Effector memory CD4-positive, alpha-beta T cell (primary cell): ENCODE measurements at places on chromosomes 12 and 14.

GRCh38 chr14:54715239-54715638 is 148.3 kb downstream of the SAMD4A start:
- no peak for DNase-seq

DNA sequence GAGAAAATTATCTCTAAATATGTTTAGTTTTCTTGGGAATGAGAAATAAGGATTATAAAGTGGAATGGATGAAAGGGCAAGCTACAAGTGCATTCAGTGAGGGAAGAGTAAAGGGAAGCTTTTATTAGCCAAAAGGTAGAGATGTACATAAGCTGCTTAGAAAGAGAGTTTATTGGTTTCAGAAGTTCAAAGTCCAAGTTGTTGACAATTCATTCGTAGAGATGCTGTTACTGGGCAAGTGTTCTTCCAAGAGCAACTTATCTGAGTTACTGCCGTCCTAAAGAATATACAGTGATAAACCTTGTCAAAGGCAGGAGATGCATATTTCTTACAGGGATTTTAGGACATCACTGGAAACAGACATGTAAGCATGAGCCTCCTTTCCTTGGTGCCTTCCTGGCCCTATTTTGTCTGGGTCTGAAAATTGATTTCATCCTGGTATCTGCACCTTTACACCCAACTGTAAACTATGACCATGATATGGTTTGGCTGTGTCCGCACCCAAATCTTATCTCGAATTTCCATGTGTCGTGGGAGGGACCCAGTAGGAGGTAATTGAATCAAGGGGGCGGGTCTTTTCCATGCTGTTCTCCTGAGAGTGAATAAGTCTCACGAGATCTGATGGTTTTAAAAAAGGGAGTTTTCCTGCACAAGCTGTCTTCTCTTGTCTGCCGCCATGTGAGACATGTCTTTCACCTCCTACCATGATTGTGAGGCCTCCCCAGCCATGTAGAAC is 46.8 kb downstream of the TRMT5 start:
- no peak for DNase-seq

- no peak for DNase-seq
Measured at GRCh38 chr14:24399999-24400718, 1.4 kb downstream of the NYNRIN start.

DNA sequence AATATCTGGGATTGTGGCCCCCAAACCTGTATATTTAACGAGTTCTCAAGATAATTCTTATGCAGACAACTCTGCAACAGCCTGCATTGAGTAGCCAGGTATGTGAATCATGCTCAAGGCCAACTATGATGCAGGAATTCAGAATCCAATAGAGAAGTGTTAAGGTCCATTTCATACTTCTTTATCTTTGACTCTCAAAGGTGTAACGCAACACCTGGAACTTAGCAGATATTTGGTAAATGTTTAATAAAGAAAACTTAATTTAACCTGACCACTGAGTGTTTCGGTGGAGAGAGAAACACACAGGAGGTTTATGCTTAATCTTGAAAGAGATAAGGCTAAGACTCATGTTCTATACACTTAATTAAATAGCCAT is 156.5 kb upstream of the PLEKHG7 start:
- no peak for DNase-seq

DNA sequence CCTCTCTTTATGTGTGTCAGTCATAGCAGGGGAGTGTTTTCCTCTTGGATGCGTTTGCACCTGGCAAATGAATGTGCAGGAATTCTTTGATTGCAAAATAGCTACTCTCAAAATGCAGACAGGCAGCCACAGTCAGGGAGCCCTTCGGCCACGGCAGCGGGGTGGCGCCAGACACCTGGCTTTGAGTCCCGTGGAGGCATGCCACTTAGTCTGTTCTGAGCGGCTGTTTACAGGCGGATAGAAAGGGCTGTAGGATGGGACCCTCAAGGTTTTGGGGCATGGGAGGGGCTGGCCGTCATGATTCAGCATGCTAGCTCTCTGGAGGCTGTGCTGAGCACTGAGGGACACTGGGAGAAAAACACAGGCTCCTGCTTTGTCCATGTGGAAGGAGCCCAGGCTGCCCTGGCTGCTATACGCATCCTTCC is 117.1 kb downstream of the SLC25A47 start:
- no peak for DNase-seq

- no peak for DNase-seq
Measured at GRCh38 chr12:84186433-84186832, 726.2 kb downstream of the SLC6A15 start.

DNA sequence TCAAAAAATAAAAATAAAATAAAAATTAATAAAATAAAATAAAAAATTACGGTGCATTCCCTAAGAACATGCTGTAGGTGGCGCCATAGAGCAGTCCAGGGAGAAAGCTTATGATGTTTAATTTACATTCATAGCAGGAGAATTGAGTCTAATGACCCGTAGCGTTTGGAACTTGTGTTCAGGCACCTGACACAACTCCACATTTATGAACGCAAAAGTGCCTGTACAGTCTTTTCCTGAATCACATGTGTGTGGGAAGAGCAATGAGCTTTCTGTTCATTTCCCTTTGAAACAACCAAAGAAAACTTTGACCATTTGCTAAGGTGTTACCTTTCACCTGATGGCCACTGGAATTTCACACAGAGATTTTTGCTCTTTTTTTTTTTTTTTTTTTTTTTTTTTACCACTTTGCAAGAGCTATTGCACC is 60.6 kb upstream of the KCNA1 start:
- no peak for DNase-seq

GRCh38 chr12:2009623-2010022 is 5.4 kb upstream of the DCP1B start:
- DNase-seq: no peak

GRCh38 chr12:108849660-108850059 is 7.7 kb downstream of the SSH1 start:
- DNase-seq: no peak

- DNase-seq: no peak
Measured at GRCh38 chr14:77375973-77376770, 722 bp downstream of the TMED8 start.

GRCh38 chr12:1635301-1636095 is 6.5 kb downstream of the WNT5B start:
- DNase-seq: no peak

DNA sequence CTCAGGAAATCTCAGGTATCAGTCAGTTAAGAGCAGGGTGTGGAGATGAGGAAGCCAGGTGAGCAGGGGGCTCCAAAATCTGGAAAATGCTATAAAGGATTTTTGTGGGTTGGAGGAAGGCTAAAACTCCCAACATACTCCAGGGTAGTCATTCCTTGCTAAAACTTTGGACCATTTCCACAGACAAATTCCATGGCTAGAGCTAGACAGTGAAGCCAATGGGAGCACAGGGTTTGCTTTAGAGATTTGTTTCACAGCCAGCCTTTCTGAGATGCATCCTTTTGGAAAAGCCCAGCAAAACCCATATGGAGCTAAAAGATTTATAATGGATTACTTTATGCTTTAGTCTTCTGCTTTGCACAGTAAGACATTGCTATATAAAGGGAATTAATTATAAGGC is 146.5 kb downstream of the SAMD4A start:
- DNase-seq: no peak
